ENCODE measurements at places on chromosomes 6 and 20.

GRCh38 chr6:41723530-41724227 is 11.7 kb downstream of the TFEB start:
- no peak for DNase-seq

DNA sequence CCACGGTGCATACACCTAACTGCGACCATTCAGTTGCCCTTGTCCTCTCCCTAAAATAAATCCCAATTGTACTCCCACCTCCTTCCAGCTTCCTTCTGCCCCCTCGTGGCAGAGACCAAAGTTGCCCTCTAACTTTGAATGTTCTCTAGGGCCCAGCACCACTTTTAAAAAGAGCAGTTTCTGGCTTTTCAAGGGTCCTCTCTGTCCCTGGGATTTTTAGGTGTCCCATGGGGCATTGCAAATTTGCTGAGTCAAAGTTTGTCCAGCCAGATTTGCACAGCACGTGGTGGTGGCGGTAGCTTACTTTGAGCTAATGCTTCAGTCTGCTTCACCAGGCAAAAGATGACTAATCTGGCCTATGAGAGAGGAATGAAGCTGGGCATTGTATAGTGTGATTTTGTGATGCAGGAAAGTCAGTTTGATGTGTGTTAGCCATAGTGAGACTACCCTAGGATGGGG is 100.2 kb downstream of the PERP start:
- no peak for DNase-seq

- no peak for DNase-seq
These were observed 18.5 kb downstream of the PACSIN1 start for GRCh38 chr6:34484391-34484790.

GRCh38 chr6:26268659-26269402 is 96.2 kb upstream of the BTN3A2 start:
- peak; percentile 69 for DNase-seq

GRCh38 chr6:39225946-39226437 is 3.3 kb downstream of the KCNK5 start:
- peak; percentile 69 for DNase-seq

DNA sequence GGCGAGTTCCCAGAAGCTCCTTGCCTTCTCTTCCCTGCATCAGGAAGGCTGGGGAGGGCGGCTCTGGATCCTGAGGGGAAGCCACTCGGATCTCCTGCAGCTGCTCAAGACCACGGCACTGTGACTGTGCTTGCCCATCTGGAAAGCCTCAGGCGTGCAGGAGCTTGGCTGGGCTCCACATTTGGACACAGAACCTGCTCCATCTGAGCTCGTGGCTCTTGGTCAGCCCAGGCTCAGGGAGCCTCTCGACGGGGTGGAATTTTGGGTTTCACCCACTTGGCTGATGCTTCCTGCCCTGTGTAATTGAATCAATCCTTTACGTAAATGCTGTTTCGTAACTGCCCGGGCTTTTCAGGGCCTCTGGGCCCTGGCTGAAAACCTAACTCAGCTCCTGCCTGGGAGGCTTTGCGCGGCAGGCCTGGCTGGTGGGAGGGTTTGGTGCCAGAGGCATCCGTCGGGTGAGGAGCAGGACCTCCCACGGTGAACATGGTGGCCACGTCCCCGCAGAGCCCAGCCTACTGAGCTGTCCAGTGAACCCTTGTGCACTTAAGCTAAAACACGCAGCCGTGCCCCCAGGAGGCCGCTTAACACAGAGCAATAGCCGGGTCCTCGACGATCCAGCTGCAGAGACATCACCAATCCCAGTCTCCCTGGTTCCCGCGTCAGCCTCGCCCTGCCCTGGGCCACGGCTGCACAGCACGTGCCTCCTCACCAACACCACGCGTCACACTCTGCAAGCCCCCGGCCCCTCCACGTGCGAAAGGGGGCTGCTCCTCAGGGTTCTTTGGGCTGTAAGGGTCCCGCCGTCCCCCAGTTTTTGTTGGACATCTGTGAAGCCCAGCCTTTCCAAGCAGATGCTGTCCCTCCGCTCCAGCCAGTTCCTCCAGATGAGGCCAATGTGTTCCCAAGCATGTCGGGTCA is 241.0 kb downstream of the DLL1 start:
- DNase-seq: no peak

- no peak for DNase-seq
These were observed 401.6 kb upstream of the PLCB4 start for GRCh38 chr20:8667306-8667705.

DNA sequence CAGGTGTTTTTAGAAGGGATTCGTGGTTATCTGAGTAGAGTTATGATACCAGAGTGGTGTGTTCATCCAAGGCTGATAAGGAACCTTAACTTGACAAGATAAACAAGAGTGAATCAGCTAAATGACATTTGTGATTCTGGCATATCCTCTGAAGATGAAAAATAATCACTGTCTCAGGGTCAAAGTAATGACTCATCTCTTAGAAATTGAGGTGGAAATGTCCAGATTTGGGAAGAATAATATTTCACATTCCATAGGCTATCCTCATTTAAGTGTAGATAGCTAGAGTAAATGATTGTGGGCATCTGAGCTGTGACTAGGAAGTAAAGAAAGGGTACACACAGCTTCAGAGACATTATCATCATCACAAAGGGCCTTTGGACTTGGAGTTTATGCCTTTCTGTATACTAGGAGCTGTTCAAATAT is 255.7 kb downstream of the GJA1 start:
- DNase-seq: no peak

DNA sequence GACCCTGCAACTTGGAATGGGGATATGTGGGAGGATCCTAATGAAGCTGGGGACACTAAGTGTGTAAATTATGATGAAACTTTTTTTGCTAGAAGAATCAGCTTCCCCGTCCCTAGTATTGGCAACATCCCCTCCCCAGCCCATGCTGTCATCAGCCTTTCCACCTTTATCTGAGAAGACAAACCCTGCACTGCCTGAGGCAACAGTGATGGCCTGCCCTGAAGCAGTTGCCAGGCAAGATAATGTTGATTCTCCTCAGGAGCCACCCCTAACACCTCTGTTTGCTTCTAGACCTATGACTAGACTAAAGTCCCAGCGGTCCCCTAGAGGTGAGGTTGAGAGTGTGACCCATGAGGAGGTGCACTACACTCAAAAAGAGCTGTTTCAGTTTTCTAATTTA is 27.1 kb downstream of the MICA start:
- no peak for DNase-seq

- peak; percentile 84 for DNase-seq
These were observed 148.8 kb downstream of the RPS12 start for GRCh38 chr6:132962936-132963868.

DNA sequence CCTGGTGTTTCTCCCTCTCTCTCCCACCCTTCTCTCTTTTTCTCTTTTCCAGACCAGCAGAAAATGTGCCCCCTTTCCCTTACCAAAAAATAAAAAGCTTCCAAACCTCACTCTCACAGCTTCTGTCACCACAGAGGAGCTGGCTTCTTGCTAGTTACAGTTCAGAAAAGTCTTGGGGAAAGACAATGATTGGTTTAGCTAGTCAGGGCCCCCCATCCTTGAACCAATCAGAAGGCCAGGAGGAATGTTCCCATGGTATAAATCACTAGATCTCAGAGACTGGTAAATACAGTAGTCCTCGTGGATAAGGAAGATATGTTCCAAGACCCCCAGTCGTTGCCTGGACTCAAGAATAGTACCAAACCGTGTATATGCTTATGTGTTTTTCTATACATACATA is 231.1 kb upstream of the TAB2 start:
- no peak for DNase-seq

GRCh38 chr6:89575562-89575960 is 63.0 kb downstream of the LYRM2 start:
- DNase-seq: no peak

DNA sequence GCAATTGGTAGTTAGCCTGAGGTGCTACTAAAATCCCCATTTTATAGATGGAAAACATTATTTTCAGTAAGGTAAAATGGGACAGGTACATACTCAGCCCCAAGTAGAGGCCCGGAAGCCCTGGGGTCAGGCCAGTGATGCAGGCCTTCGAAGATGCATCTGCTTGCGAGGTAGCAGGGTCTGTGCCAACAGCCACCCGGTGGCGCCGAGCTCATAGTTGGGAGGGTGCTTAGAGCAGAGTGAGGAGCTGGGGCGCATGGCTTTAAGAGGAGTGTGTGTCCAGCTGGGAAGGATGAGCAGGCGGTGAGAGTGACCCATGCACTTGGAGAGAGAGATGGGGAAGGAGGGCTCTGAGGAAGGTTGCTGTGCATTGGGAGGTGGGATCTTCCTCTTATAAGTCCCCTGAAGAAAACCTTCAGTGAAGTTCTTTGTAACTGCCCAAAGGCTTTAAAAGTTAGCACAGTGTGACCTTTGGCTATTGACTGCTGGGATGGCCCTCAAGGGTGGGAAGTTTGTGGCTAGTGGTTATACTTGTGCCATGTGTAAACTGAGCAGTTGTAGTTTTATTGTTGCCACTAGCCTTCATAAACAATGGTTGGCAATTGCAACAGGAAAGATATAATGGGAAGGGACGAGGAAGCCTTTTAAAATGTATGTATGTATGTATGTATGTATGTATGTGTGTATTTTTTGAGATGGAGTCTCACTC is 71.1 kb downstream of the TOX2 start:
- DNase-seq: no peak

- no peak for DNase-seq
These were observed 72.5 kb downstream of the PTPN1 start for GRCh38 chr20:50582591-50583234.

DNA sequence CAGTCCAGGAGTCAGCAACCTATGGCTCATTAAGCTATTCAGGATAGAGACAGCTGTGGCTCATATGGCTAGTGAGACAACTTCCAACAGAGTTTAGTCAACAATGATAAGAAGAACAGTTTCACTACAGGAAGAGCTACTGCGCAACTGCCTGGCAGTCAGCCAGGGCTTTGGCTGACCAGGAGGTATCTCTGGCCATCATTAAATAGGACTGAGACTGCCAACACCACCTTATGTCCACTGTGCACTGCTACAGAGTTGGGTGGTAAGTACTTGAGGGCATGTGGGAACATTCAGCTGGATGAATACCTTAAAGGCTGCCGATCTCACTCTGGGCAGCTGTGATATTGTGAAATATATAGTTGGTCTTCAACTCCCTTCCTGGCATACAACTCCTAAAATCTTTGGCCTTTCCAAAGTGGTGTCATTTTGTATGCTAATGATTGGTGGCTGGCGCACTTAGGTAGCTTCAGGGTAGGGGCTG is 52.2 kb upstream of the FAM83C start:
- DNase-seq: no peak

- DNase-seq: peak; percentile 81
These were observed 999 bp upstream of the EHMT2 start for GRCh38 chr6:31898383-31899011.

- DNase-seq: no peak
These were observed 17.3 kb upstream of the CCDC167 start for GRCh38 chr6:37516920-37517405.

DNA sequence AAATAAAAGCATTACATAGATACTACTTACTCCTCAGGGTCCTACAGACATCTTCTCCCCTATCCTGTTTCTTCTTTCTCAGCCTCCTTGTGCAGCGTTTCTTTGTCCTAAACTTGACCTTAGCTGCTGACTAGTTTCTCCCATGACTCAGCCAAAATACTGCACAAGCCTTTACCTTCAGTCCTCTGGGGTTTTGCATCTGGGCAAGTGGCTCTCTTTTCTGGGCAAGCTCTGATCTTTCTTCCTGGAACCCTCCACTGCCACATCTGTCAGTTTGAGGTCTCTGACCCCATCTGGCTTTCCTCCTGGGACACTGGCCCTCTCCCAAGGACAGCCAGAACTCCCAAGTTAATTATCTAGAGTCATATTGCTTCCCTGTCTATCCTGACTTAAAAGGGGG is 838.4 kb downstream of the DHX35 start:
- DNase-seq: no peak

GRCh38 chr20:3251806-3252205 is 12.8 kb upstream of the SLC4A11 start:
- no peak for DNase-seq

- peak; percentile 52 for DNase-seq
These were observed 29.4 kb downstream of the PSMG4 start for GRCh38 chr6:3287976-3288707.

DNA sequence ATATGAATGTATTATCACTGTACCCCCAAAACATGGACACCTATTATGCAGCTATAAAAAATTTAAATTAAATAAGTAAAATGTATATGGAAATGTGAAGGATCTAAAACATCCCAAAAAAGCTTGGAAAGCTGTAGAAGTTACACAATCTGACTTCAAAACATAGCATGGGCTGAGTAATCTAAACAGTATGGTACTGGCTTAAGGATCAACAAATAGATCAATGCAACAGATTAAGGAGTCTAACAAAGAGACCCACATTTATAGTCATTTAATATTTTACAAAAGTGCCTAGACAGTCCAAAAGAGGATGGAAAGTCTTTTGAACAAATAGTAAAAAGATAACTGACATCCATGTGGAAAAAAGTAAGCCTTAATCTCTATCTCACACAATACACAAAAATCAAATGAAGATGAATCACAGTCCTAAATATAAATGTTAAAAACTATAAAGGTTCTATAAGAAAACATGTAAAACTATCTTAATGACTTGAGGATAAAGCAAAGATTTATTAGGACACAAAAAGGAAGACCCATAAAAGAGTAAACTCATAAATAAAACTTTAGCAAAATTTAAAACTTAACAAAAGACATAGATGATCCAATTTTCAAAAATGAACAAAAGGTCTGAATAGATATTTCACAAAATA is 46.8 kb downstream of the RANBP9 start:
- DNase-seq: no peak

DNA sequence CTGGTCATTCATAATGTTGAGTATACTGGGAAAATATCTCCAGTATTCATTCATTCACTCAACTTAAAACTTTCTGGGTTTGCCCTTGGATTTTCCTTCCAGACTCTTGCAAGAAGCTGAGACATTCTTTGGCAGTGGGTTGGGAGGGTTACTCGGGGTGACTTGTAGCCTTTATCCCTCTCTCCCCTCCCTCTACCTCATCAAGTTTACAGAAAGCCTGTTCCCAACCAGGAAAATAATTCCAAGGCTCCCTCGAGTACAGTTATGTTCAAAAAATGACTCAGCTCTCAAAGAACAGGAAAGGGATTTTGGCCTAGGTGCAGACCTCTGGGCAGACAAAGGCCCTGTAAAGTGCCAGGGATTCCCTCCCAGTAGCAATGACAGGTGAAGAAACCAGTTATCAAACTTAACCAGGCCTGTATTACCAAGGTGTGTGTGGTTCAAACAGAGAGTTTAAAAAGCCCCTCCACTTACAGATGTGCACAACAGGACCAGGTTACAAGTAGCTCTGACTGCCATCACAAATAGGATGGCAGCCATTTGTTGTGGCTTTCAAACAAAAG is 22.2 kb downstream of the FKBP1A start:
- no peak for DNase-seq

GRCh38 chr6:88586371-88587149 is 376.9 kb downstream of the RNGTT start:
- no peak for DNase-seq

DNA sequence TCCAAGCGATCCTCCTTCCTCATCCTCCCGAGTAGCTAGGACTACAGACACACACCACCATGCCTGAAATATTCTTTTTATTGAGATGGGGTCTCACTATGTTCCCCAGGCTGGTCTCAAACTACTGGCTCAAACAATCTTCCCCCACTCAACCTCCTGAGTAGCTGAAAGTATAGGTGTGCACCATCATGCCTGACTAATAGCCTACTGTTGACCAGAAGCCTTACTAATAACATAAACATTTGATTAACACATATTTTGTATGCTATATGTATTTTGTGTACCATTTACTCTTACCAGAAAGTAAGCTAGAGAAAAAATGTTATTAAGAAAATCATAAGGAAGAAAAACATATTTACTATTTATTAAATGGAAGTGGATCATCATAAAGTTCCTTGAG is 11.9 kb upstream of the WFDC10A start:
- DNase-seq: no peak

- DNase-seq: no peak
These were observed 63.4 kb downstream of the UBE2V1 start for GRCh38 chr20:50049442-50050026.
